ENCODE measurements at places on chromosomes 2 and 18. TPM values are rescaled to one million over a fixed set of nuclear protein-coding genes. Genes with fewer than 3 reads are reported as not detected.

The NRP2 gene
- total RNA-seq = 54.9 TPM

The CCDC102B gene
- total RNA-seq = 64.7 TPM

The MYOM1 gene
- 2.5 TPM for total RNA-seq

The PRPF40A gene
- total RNA-seq = 86.6 TPM

The C2orf15 gene
- total RNA-seq = not detected

The ITPRIPL1 gene
- total RNA-seq = 1.3 TPM

The RTP5 gene
- total RNA-seq = not detected

The RFX8 gene
- total RNA-seq = 6.4 TPM

The SLC30A3 gene
- total RNA-seq = 0.03 TPM

The SCYGR4 gene
- not detected for total RNA-seq

The CYS1 gene
- 2.6 TPM for total RNA-seq

The FAM237A gene
- not detected for total RNA-seq

Measured in smooth muscle cell of the pulmonary artery (primary cell).